ENCODE measurements at places on chromosomes 13 and 19.

DNA sequence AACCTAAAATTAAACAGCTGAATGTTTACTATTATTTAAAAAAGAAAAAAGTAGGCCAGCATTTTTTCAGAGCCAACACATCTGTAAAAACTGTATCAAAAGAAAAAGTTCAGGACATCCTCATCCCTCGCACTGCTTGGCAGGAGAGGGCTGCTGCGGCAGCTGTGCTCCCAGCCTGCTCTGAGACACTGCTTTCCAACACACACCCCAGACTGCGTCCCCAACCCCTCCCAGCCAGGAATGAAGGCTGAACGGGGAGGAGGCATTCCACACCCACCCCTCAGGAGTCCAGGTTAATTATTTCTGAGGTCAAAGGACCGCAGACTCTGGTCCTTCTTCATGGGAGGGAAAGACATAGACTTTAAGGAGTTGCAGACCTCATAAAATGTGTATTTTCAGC, 43.1 kb downstream of the COL4A1 start:
- no peak for DNase-seq

DNA sequence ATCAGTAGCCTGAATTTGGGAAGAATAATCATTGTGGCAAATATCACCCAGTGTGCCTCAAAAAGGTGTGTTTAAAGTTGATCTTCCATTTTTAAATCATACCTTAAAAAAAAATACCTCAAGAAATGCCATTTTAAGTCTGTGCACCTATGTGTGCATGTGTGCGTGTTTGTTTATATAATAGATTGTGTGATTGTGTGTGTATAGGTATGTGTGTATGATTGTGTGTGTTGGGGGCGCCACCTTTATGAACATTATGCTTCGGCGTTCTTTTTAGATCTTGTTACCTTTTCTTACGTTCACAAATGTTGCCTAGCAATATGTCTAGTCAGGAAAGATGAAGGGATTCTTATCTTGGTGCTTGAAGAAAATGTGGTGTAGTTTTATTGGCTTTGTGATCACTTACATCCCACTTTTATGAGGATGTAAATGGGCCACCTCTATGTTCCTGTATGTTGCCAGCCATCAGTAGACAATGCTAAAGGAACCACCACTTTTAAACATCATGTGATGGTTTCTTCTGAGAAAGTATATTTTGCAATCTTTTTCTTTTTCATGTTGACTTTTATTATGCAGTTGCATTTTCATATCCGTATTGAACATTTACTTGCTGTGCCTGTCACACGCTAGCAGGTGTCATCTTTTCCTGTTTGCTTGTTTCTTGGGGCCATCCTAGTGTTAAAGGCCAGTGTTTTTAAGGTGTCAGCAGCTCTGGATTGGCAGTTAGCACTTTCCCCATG, 2.2 kb upstream of the IRS2 start:
- DNase-seq, result no peak

DNA sequence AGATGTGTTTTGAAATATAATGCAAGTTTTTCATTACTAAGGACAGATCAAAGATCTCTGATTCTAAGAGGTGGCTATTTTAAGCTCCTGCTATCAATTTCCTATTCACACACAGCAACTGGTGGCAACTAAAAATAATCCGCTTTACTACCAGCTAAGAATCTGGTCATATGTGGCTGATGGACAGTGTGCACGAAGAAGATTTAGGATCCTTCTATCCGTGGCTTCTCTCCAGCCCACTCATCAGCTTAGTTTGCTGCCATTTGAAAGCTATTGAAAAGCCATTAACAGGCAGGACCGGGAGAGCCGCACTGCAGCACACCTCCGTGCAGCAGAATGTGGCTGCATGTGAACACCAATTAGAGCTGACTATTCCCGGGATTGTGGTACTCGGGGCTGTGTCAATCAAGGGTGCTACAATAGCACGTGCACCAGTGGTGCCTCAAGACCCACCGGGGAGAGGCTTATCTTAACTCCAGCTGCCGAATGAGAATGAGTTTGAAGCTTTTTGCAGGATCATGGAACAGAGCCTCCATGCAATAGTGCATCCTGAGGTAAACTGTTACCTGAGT, at the start of gene MYO16:
MYO16 (plus strand) TSS at position 431 of the 572 bp plus-strand sequence. CDS start 234 bp downstream, outside the sequence.
- no peak for DNase-seq

DNA sequence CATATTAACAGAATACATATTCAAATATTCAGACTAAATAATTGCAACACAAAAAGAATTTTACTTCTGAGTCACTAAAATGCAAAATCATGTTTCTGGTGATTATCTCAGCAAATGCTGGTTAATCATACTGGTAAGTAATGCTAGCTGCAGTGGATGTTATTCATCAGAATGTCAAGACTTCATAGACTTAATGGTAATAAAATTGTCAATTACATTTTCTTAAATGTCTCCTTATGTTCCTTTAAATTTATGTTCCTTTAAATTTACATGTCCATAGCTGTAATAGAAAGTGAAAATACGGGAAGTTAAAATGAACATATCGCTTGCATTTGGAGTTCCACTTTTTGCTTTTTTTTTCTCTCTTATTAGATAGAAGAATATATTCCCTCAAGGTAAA, 853.0 kb downstream of the SLITRK6 start:
- DNase-seq, result no peak

DNA sequence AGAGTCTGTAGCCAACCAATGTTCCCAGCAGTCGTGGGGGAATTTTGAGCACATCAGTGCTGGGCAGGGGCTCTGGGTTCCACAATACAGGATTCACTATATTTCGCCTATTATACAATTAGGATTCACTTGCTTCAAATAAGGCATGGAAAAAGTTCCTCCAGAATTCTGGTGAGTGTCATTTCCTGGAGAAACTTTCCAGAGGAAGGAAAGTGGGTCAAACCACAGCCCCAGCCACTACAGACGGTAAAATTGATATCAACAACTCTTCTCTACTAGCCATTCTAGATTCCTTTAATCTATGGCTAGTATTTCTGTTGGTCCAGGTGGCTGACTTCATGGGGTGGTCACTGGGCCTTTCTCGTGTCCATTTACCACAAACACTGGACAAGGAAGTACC, 10.5 kb downstream of the MYCBP2 start:
- DNase-seq, result no peak

- DNase-seq, result no peak
Observed at GRCh38 chr19:4069331-4069959, 2.7 kb upstream of the ZBTB7A start.

DNA sequence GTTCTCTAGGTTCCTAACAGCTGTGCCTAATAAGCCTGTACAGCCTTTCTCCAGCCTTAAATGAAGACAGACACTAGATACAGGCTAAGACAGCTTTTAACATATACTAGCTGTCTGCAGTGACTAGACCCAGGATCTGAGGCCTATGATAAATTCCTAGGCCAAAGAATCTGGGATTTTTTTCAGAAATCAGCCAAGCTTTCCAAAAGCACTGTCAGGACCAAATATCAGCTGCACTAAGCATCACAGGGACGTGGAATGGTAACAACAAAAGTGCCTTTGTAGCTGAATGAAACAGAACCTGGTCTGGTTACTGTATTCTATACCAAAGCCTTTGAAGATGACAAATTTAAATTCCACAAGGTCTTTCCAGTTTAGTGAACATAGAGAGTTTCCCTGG, 77.9 kb upstream of the DOCK9 start:
- DNase-seq, result no peak

DNA sequence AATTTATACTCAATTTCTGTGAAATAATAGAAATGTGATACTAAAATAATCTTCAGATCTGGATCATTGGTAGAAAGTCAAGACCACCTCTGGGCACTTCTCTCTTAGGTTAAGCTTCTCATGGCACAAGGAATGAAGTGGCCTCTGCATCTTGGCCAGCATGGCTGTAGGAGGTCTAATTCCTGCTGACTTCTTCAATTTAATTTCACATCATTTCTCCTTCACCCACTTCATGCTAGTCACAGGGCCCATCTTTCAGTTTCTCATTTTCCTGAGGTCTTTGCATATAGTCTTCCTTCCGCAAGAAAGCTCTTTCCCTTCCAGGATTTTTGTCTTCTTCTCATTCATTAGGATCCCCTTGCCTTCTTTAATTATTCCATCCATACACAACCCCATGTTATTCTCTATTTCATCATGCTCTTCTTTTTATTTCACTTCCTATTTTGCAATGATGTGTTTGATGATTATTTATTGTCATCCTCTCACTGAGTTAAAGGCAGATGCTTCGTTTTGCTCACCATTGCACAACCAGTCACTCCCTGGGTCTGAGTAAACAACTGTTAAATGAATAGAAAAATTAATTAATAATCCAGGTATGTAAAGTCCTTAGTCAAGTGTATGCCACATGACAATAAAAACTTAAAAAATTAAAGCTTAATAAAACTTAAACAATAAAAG, 397.4 kb downstream of the SPRY2 start:
- DNase-seq, result no peak

- DNase-seq, result no peak
Observed at GRCh38 chr13:45370922-45371406, 30.0 kb upstream of the TPT1 start.

Data from SW 1271 (cell line).